CD4-positive, alpha-beta T cell treated with Interferon gamma for 1 hour (primary cell): ENCODE measurements at places on chromosomes 12 and 14.

- DNase-seq: no peak
Observed at GRCh38 chr14:80944861-80945617, 3.5 kb upstream of the CEP128 start.

DNA sequence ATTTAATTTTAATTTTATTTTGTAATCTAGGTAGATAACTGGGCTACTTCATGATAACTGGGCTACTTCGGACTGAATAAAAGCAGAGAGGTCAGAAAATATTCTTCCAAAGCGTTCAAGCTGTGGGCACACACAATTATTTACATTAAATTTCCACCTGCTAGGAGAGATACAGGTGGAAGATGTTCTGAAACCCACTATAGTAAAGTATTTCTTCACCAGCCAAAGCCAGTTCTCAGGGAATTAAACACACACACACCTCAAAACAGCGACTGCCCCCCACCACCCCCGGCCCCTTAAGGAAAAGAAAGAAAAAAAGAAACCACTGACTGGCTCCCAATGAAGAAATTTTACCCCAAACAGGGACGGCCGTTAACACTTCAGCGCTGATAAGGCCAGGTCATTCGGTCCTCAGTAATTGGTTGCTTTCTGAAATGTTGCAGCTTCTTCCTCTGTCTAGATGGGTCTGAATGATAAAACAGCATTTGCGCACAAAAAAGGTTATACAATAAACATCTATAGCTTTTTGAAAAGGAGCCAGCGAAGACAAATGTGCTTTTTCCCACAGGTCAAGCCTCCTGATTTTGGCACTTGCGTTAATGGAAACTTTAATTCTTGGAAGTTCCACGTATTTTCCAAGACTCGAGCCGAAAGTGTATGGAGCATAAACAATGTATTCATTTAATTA, 771 bp upstream of the KCNJ8 start:
- no peak for DNase-seq

- DNase-seq: no peak
Observed at GRCh38 chr12:39441189-39441962, 1.5 kb downstream of the KIF21A start.

DNA sequence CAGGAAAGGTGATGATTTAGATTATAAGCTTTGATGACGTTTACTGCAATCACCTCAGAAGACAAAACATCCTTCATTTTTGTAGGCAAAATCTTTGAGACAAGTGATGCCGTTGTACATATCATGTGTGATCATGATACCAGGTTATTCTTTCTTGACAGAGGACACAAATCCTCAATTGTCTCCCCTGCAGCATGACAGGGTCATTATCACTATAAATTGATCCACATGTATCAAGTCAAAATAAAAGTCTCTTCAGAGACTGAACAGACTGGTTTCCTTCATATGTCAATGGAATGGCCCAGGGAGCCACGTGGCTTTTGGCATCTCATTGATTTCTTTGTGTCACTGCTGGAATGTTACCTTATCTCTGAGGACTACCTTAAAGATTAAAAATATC, 995.7 kb downstream of the FLRT2 start:
- DNase-seq: no peak

DNA sequence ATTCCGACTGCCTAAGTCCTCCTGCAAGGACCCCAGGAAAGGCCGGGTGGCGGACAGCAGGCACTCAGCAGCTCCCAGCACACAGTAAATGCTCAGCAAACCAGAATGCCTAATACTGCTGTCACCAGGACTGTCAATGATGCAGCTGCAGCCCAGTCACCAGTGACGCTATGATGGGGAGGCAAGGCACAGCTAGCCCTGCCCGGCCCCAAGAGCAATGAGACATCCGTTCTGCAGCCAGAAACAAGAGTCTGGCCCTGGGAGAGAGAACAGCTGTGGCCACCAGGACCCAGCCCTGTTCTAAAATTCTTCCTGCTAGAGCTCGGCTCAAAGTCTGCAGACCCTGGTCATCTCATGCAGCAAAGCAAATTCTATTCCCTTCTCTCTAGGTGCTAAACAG, 69.8 kb downstream of the NCOR2 start:
- DNase-seq: no peak

- no peak for DNase-seq
Observed at GRCh38 chr12:25940886-25941285, 17.6 kb upstream of the RASSF8 start.

- no peak for DNase-seq
Observed at GRCh38 chr12:128316973-128317526, 50.1 kb downstream of the TMEM132C start.

GRCh38 chr14:55198749-55199148, 7.4 kb upstream of the DLGAP5 start:
- DNase-seq: no peak
